Renal cortical epithelial cell (primary cell): ENCODE measurements at places on chromosomes 7 and 10. TPM values are rescaled to one million over a fixed set of nuclear protein-coding genes. Genes with fewer than 3 reads are reported as not detected.
A peak's percentile ranks its signal among the peaks of the same experiment; 100 is the strongest.

DNA sequence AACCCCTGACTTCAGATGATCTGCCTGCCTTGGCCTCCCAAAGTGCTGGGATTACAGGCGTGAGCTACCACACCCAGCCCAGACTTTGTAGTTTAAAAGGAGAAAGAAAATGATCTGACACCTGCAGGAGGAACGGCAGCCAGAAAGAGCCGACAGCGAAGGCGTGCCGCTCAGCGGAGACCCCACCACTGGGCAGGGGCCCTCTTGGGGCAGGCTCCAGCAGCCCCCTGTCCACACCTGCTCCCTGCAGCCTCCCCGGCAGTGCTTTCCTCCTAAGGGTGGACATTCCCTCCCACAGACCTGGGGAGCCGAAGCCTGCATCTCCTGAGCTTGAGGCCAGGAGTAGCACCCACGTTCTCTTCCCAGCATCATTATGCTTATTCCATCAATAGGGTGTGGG is 19.2 kb upstream of the CNPY1 start:
- no peak for DNase-seq

GRCh38 chr10:1361411-1362105 is 305.4 kb downstream of the WDR37 start:
- no peak for DNase-seq

GRCh38 chr7:157008206-157009169 is 2.0 kb downstream of the MNX1 start:
- DNase-seq: no peak

DNA sequence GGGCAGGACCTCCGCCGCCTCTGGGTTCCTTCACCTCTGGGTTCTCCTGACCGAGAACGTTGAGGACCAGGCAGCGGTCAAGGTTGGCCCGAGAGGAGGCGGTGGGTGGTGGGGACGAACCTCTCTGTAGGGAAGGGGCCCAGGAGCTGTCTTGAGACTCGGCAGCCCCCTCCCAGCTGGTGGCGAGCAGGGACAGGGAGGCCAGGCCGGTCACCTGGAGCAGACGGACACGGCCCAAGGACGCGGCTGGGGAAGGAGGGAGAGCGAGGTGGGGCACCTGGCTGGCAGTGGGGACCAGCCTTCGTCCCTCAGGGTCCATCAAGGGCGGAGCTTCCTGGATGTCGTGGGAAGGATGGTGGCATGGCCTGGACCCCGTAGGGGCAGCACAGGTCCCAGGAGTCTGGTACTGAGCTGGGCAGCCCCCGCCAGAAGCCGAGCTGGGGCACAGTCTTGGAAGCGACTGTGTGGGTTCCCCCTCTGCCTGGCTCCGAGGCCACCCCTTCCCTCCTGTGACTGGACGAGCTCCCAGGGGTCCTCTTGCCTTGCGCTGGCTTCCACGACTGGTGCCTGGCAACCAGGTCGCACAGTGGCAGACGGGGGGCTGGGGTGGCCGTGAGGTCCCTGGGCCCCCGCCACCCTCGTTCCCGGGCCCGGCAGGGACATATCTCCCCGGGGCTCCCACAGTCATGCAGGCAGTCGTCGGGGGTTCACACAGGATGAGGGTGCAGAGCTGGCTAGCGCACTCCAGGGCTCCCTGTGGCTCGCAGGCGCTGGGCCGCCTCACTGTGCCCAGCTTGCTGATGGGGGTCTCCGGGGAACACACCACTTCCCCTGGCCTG is 89.9 kb downstream of the DNAJB6 start:
- DNase-seq: no peak

DNA sequence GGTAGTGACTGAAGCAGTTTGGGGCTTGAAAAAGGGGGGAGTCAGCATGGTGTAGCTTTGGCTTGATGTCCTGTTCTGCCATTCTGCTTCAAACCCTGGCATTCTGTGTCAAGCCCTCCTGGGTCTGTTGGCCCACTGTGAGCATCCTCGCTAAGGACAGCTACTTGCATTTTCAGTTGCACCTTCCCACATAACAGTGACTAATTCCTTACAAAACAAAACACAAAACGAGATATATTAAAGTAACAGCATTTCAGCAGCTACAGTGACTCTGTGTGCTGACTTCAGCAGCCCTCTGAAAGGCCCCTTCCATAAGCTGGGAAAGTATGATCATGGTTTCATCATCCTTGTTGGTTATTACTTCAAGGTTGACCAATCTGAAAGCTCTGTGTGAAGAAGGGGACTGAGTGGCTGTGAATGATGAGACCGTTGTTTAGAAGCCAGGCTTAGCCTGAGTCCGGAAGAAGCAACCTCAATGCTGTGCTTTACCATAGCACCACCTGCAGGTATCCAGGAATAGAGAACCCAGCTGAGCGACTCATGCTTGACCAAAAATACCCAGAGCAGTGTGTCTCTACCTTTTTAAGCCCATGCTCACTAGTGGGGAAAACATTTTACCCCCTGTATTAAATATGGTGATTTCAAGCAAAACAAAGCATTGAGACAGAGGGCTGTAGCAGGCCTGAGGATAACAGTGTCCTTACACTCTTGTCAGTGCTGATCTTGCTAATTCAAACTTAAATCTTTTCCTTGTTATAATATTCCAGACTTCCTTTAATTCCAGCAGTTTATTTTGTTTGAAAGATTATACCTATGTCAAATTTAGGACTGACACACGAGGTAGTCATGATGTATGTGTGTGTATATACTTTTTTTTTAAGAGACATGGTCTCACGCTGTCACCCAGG is 42.6 kb upstream of the CC2D2B start:
- DNase-seq: peak; percentile 68

DNA sequence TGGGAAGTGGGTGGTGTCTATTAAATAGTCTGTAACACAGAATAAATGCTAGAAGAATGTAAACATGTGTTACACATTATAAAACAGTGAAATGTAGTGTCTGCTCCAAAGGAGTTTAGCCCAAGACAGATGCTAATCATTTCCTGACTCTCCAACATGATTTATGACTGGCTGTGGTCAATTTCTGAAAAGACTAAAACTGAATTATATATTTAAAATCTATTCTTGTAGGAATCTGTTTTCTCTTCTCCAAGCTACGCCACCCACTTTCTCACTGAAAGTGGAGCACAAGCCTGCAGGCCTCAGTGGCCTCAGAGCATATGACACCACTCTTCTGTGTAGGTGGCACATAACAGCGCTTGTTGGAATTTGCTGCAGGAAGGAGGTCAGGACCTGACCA is 44.4 kb downstream of the CTTNBP2 start:
- DNase-seq: peak; percentile 37

DNA sequence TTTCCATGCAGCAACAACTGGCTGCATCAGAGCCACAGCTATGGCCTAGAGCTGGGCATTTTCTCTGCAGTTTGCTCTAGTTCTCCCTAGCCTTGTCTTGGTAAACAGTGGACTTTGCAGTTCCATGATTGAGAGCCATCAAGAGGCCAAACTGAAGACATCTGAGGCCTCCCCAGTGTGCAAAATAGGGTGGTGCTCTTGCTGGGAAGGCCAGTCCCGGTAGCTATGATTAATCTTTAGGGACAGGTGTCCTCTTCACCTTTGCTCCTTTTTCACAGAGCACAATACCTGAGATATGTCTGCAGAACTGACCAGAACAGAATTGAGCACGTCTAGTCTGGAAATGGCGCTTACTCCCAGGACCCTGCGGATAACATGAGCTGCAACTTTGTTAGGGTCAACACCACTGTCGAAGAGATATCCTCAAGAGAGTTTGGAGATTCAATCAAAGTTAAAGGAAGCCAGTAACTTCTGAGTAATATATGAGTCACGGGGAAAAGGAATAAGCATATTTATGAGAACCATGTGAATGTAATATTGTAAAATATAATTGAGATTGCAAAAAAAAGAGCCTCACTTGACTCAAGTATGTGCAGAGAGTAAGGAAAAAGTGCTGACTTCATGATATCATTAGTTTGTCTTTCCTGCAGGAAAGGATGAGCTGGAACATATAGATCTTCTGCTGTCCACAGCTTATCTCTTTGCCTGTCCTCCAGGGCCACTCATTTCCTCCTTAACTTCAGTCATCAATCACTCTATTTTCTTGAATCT is 76.7 kb downstream of the ANK3 start:
- no peak for DNase-seq

Gene XPNPEP1
- total RNA-seq: 121 and 123 TPM in 2 replicates
